AG20443 (cell line): ENCODE measurements at places on chromosomes 5 and 9.

DNA sequence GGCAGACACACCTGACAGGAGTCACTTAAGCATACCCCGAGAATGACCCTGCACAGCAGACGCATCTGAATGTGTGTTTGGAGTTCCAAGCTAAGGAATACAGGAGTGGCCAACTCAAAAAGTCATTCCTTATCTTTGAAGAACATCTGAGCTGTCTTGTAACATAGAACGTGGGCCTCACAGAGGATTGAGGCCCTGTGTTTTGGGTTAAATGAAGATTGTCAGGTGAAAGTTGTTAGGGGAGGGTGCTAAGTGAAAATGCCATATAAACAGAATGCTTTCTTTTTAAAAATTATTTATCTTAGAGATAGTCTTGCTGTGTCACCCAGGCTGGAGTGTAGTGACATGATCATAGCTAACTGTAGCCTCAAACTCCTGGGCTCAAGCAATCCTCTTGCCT, 100.9 kb downstream of the PIK3R1 start:
- DNase-seq = no peak

DNA sequence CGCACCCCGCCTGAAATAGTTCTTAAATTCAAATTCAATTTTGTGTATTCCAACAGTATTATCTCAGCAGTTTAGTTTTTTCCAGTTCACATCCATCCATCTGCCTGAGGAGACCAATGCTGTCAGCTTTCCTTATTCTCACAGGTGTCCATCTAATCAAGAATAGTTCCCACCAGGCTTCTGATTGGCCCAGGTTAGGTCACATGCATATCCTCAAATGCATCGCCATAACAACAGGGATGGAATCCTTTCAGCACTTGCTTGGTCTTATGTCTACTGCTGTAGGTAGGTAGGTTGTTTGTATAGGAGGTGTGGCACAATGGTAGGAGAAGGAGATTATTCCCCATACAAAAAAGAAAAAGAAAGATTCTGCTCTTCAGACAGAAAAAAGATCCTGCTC, 91.2 kb downstream of the UBE2R2 start:
- DNase-seq = no peak

GRCh38 chr9:95035846-95036245, 281.7 kb downstream of the FANCC start:
- no peak for DNase-seq

DNA sequence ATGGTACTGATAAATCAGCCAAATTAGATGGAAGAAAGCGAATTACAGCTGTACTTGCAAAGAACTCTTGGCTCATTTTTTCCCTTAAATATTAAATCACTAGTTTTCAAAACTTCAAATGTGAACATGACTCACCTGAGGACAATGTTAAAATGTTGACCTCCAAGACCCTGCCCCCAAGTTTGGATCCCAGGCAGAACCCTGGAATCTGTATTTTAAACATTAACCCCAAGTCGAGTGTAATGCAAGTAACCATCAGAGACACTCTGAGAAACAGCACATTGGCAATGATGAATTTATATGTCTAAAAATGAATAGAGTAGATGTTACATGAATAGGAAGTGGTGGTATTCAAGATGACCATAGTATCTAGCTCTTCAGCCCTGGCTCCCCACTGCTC, 2.3 kb upstream of the CD274 start:
- DNase-seq = no peak

GRCh38 chr5:173893192-173893561, 5.0 kb downstream of the CPEB4 start:
- no peak for DNase-seq

GRCh38 chr9:19999491-20000057, 210.7 kb upstream of the SLC24A2 start:
- DNase-seq = peak; percentile 57

- DNase-seq = no peak
Measured at GRCh38 chr5:23332650-23333251, 174.7 kb upstream of the PRDM9 start.

- DNase-seq = peak; percentile 37
Measured at GRCh38 chr9:131290036-131290766, 678 bp downstream of the PLPP7 start.

GRCh38 chr9:128732576-128732975, 8.6 kb upstream of the ZDHHC12 start:
- DNase-seq = no peak

DNA sequence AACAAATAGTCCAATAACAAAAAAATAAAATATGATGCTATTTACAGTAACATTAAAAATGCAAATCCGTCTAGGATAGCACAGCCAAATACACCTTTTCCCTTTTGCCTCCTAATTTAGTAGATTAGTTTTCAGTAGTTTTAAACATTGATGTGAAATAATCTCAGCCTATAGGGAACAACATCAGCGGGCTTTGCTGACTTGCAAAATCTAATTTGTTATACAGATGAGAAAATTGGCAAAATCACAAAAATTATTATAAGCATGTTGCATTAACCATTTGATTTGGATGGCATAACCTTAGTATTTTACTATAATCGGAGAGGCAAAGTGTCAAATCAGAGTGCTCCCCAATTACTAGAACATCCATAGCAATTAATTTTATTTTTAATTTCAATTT, 563.5 kb downstream of the CDH18 start:
- no peak for DNase-seq

DNA sequence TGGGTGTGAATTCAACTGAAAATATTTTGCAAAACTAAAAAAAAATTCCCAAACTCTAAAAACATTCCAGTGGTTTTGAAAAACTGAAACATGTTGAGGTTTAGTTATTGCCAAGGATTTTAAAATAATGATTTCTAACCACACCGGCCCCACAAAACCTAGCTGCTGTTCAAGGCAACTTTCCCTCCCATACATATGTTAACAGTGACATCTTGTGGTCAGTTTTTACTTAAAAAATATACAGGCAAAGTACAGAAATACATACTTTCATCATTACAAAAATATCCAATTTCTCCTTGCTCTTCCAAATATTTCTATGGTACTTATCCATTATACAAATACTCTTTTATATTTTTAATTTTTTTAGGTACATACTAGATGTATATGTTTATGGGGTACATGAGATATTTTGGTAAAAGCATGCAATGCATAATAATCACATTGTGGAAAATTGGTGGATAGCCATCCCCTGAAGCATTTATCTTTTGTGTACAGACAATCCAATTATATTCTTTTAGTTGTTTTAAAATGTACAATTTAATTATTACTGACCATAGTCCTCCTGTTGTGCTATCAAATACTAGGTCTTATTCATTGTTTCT, 34.4 kb upstream of the MRPS30 start:
- DNase-seq = peak; percentile 66

GRCh38 chr5:139817362-139817761, 21.8 kb downstream of the PSD2 start:
- DNase-seq = no peak

DNA sequence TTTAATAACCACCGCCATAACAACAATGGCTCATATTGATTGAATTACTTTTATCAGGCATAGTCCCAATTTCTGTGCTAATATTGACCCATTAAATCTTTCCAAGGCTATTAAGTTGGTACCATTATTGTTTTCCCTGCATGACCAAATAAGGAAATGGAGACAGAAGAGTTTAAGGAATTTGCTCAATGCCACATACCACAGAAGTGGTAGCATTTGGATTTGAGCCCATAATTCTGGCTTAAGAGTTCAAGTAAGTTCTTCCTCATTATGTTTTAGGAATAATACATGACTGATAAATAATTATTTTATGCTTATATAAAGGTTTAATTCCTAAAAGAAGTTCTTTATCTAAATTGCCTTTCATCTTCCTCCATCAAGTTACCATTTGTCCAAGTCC, 43.4 kb upstream of the HAPLN1 start:
- no peak for DNase-seq

DNA sequence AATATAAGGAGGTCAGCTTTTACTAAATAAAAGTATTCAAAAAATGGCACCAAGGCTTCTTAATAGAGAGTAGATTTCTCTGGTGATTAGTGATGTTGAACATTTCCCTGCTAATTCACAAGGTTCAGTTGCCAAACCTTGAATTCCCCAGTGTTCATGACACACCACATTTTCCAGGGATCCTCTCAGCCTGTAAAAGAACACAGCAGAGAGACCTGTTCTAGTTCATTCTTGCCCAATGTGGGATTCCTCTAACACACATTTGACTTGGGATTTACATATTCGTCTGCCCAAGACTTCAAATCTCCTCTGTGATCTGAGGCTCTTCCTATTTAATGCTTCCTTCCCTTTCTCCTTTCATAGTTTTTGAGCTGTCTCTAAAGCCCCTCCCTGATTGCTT, 273.2 kb upstream of the CDH9 start:
- DNase-seq = no peak

GRCh38 chr9:121801579-121801978, 150.1 kb downstream of the DAB2IP start:
- DNase-seq = no peak
